Lower leg skin (tissue), 4 donors: ENCODE measurements at places on chromosomes 2 and 18. TPM values are rescaled to one million over a fixed set of nuclear protein-coding genes. Genes with fewer than 3 reads are reported as not detected.

The CDH2 gene
- total RNA-seq, result 0.81 TPM

DNA sequence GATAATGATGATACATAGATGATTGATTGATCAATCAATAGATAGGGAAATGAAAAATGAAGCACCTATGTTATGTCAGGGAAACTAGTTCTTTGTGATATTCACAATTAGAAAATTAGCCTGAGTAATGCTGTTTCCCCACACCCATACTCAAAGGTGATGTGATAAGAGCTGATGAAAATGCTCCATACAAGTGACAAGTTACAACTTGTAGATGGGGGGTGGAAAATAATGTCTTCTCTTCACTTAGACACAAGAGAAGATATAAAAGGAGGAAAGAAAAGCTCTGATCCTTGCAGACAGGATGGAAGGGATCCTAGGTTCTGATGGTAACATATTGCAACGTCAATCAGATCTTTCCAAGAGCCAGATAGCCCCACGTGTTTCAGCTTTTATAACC, 365.9 kb downstream of the AKAIN1 start:
- no peak for DNase-seq

GRCh38 chr2:240737512-240737911, 45.8 kb downstream of the AQP12A start:
- DNase-seq, result no peak

DNA sequence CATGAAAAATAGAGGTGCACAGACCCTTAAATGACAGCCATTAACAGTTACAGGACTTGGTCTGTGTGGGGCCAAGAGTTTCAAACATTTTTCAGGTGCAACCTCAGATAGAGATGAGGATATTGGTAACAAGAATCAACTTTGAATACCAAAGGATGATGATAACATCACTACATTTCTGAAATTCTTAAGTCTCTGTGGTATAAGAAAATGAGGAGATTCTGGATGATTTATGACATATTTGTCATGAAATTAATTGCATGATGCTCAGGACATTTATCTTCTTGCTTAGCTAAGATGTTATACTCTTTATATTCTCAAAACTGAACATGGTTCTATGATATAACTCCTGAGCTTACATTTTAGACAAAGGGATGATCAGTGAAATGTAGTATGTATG, 471.8 kb upstream of the CWC22 start:
- DNase-seq, result no peak

DNA sequence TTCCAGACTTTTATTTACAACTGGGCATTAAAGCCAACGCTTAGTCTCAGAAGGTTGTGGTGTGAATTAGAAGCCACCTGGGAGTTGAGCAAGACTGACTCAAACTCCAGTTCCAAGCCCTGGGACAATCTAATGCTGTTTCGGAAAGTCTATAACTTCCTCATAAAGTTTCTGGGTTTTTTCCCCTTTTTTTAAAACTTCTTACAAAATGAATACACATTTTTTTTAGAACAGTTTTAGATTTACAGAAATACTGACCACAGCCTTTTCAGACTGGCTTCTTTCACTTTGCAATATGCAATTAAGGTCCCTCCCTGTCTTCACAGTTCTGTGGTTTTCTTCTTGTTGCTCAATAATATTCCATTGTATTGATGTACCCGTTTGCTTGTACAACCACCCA, 115.9 kb upstream of the TWIST2 start:
- no peak for DNase-seq

GRCh38 chr2:109222422-109222821, 93.4 kb downstream of the SH3RF3 start:
- DNase-seq, result no peak

The ABI2 gene
- 22.3 TPM for total RNA-seq

- no peak for DNase-seq
These were observed 116.2 kb downstream of the METTL8 start for GRCh38 chr2:171317492-171318125.

The CD8B gene
- total RNA-seq, result 2.4 TPM

The MYCN gene
- 0.64 TPM for total RNA-seq
